ENCODE measurements at places on chromosomes 16 and 17.

- DNase-seq, result no peak
Observed at GRCh38 chr17:42249681-42250446, 26.3 kb downstream of the STAT5B start.

GRCh38 chr17:40936437-40936971 is 942 bp downstream of the KRT23 start:
- DNase-seq, result no peak

GRCh38 chr17:13919818-13920217 is 149.5 kb upstream of the COX10 start:
- DNase-seq, result no peak

- no peak for DNase-seq
Observed at GRCh38 chr16:85003076-85003475, 8.3 kb downstream of the ZDHHC7 start.

- no peak for DNase-seq
Observed at GRCh38 chr16:1469693-1470201, 5.1 kb downstream of the CLCN7 start.

GRCh38 chr16:15434079-15434424 is 336 bp upstream of the BMERB1 start:
- no peak for DNase-seq

- DNase-seq, result no peak
Observed at GRCh38 chr17:35749560-35750412, 3.3 kb downstream of the GAS2L2 start.

DNA sequence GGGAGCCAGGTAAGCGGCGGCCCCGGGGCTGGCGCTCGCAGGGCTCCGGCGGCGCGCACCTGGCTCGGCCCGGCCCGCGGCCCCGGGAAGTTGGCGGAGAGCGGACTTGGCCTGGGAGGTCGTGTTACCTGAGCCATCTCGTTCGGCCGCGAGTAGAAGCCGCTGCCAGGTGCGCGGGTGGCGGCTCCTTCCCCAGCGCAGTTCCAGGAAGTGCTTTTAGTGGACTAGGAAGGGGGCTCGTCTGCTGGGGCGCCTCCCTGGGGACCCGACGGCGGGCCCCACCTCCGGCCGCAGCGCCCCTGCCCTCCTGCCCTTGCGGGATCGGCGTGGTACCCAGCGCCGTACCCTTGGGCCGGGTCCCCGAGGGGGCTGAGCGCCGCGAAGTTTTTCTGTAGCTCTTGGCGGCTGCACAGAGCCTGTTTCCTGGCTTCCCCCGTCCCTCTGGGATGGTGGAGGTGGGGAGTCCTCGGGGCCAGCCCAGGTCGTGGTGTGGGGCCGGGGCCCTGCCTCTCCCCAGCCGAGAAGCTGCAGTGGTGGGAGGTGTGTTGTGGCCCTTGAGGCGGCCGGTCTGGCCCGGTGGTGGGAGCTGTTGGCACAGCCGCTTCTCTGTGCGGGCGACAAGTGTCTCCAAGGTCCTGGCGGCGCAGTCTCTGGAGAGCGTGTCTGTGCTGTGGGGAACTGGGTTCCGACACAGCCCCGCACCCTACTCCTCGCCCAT is 96.9 kb downstream of the RAB11FIP4 start:
- no peak for DNase-seq

All from stimulated activated CD4-positive, alpha-beta T cell treated with anti-CD3 and anti-CD28 coated beads, Interleukin-15, amount 100 ng/mL, for 48 hours (primary cell).